RWPE1 (cell line): ENCODE measurements at places on chromosomes 1 and 21.

DNA sequence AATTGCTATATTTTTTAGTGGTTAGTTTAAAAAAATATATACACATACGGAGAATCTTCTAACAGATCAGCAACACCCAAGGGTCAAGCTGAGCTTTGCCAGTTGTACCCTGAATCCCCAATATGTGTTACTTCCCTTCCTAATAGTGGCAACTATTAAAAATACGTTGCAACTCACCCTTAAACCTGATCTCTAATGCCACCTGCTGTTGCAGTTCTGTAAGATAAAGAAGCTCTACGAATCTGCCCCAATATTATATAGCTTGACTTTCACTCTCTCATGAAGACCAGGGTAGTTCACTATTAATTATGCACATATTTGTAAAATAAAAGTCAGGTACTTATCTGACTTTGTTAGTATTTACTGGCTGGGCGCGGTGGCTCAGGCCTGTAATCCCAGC, 58.4 kb downstream of the ASH1L start:
- DNase-seq = peak; percentile 28

DNA sequence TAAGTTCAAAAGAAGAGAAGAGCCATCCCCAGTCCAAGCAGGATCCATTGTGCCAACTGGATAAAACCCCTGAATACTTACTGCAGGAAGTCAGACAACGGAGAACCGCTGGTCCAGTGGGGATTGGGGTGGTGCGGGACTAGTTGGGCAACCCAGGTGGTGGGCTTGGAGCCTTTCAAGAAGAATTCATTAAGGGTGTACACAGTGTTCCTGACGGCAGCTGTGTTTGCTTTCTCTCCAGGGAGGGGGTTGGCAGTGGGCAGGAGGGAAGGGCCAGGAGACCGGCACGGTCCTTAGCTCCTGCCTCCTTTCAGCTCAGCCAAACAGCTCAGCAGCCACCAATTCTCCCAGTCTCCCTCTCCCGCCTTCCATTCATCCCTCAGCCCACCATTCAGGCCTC, 7.1 kb upstream of the CDK18 start:
- no peak for DNase-seq

DNA sequence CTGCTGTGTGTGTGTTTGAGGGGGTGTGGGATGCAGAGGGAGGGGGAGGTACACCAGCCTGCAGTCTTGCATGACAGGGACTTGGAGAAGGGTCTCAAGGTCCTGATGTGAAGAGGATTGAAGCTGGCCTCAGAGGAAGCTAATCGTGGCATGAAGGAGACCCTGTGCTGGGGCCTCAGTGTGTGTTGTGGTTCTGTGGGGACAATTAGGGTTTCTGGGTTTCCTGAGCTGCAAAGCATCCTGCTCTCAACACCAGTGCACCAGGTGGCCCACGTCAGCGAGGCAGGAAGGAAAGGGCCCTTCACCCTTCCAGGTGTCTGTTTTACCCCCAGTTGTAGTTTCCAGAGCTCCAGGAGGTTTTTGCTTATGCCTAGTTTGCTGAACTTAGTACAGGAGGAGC, 52.8 kb downstream of the TENT5C start:
- no peak for DNase-seq

DNA sequence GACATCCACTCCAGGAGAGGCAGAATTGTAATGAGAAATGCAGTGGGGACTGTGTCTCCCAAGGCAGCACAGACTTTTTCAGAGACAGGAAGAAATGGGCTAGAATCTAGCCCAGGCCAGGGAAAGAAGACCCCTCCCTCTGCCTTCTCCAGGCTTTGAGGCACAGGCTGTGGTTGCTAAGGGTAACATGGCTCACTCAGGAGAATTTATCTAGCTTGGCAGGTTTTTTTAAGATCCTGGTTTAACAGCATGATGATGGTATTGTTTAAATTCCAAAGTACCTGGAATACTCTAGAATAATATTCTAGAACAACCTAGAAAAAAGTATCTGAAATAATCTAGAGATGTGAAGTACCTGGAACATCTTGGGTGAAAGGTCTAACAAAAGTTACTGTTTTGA, 125.6 kb downstream of the URB2 start:
- no peak for DNase-seq

DNA sequence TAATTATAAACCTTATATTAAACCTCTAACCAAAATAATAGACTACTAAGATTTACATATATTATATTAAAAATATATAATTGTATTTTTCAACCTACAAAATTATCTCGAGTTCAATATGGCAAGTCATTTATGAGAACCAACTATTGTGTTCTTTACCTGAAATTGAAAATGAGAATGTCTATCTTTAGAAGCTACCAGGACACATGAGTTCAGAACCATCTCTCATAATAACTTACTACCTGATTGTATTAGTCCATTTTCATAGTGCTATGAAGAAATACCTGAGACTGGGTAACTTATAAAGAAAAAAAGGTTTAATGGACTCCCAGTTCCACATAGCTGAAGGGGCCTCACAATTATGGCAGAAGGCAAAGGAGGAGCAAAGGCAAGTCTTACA, 6.8 kb downstream of the HAO2 start:
- DNase-seq = no peak

GRCh38 chr1:27569506-27570291, 34.2 kb downstream of the AHDC1 start:
- DNase-seq = no peak

DNA sequence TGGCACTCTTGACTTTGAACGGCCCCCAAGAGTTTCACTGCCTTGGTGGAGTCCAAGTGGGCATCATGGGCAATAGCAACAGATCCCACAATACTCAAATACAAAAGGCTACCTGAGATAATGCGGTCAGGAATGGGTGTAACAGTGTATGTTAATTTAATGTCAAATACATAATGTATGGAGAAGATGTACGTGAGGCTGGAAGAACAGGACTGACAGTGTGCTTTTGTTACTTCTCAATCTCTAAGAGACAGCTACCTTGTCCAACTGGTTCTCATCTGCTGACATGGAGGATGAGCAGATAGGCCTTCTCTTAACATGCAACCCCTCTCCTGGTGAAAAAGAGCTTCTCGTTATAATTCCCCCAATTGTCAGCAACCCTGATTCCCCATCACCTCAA, 167.2 kb downstream of the APP start:
- no peak for DNase-seq
